ENCODE measurements at places on chromosomes 1 and 21.

DNA sequence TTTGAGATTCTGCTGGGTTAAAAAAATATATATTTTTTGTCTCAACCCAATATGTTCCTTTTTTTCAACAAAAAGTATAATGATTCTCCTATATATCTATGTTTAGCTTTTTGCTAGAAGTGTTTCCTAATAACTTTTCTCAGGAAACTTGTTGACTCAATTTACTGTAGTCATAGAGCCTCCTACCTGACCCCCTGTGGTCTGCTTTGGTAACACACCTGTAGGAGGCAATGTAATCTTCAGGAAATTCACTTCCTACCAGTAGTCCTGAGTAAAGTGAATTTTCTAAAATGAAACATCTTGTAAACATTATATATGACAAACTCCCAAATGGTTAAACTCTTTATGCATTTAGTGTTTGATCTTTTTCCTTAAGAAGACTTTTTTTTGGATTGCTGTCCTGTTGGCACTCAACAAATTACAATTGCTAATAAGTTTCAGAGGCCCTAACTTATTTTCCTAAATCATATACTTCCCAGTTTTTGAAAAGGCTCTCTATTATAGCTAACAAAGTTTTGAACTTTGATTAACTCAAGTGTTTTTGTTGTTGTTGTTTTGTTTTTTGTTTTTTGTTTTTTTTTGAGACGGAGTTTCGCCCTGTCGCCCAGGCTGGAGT lies 118.3 kb downstream of the OLFML2B start:
- peak; percentile 5 for DNase-seq

DNA sequence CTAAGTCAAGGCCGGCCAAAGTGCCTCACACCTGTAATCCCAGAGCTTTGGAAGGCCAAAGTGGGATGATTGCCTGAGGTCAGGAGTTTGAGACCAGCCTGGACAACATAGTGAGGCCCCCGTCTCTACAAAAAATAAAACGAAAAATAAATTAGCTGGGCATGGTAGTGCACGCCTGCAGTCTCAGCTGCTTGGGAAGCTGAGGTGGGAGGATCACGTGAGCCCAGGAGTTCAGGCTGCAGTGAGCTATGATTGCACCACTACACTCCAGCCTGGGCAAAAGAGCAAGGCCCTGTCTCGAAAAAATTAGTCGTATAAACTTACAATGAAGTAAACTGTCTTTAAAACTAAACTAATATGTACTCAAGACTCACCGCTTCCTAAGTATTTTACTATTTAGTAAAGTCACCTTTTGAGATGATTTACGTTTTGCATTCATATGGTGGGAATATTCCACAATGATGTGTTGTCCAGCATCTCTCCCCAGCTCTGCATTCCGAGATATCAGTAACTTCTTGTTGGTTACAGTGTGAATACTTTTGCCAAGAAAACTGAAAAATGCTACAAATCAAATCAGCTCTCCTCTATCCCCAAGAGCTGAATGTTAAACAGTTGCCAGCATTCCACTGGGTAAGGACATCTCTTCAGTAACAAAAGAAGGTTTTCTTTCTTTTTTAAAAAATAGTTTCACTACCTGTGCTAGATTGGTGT lies 84.9 kb upstream of the C21orf91 start:
- no peak for DNase-seq

- DNase-seq, result no peak
These were observed 685.6 kb downstream of the AMY1C start for GRCh38 chr1:104435255-104435654.

DNA sequence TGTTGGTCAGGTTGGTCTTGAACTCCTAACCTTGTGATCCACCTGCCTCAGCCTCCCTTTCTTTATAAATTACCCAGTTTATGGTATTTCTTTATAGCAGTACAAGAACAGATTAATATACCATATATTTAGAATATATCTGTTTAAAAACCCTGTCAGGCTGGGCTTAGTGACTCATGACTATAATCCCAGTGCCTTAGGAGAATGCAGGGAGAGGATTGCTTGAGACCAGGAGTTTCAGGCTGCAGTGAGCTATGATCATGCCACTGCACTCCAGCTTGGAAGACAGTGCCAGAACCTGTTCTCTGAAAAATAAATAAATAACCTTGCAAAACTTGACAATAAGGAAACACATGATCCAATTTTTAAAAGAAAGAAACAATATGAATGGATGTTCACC lies 43.9 kb downstream of the ZNF684 start:
- DNase-seq, result no peak
